ENCODE measurements at places on chromosomes 5 and 9.

GRCh38 chr9:38619556-38620447 is 594 bp downstream of the ANKRD18A start:
- peak; percentile 37 for DNase-seq

- no peak for DNase-seq
Observed at GRCh38 chr9:99966716-99967115, 60.3 kb downstream of the STX17 start.

DNA sequence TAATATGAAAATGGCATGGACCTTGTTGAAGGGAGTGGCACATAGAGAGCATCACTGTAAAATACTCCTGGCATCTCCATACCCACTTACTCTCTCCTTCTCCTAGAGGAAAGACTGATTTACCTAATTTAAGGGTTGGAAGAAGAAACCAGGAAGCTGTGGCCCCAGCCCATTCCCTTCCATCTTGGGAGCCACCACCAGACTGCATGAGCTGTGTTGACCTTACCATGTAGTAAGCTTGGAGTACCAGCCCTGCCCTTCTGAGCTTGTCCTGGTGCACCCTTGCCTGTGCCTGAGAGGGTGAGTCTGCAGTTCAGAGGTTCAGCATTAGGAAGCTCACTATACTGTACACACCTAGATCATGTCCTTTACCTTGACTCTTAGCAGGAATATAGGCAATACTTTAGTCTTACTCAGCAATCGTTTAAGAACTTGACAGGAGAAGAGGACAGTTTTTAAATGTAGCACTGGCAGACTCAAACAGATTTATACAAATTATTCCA is 35.7 kb upstream of the HMGCS1 start:
- no peak for DNase-seq

GRCh38 chr5:30831605-30832004 is 361.9 kb upstream of the CDH6 start:
- DNase-seq = no peak

GRCh38 chr9:36118201-36118600 is 18.3 kb upstream of the GLIPR2 start:
- no peak for DNase-seq

DNA sequence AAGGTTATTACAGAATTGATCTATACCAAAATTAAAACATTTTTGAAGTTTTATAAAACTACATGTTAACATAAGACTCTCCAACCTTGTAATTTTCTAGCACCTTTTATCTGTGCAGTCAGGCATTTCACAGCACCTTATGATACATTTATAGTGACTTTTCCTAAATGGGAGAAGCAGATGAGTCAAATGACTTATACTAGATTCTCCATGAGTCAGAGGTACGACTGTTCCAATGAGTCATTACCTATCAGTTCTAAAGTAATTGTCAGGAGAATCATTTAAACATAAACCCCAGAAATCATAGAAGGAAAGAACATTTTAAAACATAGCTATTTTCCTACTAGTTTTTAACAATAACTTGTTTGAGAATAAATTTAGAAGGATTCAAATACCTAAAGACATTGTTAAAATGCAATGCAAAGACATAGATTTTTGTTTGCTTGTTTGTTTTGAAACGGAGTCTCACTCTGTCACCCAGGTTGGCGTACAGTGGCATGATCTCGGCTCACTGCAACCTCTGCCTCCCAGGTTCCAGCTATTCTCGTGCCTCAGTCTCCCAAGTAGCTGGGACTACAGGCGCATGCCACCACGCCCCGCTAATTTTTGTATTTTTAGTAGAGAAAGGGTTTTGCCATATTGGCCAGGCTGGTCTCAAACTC is 34.7 kb upstream of the DMXL1 start:
- no peak for DNase-seq

DNA sequence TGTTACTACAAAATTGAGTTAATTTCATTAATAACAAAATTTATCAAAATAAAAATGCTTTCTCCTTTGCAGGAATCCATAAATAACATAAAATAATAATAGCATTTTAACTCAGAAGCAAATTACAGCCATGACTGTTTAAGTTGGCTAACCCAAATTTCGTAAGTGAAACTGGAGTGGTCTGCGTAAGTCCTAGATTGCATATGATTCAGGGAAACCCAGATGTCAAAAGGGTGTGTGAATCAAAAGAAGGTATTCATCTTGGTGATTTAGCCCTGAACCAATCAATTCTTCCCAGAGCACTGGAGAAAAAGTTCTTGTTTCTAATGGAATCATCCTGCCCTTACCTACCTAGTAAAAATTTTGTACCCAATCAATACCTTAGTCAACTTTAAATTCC is 547.6 kb downstream of the RAB3C start:
- no peak for DNase-seq

- DNase-seq = no peak
Observed at GRCh38 chr5:6365142-6365976, 13.0 kb downstream of the MED10 start.

GRCh38 chr5:33789567-33789957 is 102.2 kb downstream of the ADAMTS12 start:
- DNase-seq = no peak

DNA sequence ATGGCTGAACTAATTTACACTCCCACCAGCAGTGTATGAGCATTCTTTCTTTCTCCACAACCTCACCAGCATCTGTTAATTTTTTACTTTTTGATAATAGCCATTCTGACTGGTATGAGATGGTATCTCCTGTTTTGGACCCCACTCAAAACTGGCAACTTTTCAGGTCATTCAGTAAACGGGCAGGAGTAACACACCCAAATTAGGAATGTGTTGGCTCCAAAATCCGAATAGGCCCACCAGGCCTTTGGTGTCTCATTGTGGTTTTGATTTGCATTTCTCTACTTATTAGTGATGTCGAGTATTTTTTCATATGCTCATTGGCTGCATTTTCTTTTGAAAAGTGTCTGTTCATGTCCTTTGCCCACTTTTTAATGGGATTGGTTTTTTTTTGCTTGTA is 517.1 kb downstream of the TMEM232 start:
- no peak for DNase-seq

- no peak for DNase-seq
Observed at GRCh38 chr9:34507966-34508365, 14.8 kb downstream of the ENHO start.

GRCh38 chr9:88880199-88880598 is 111.1 kb upstream of the S1PR3 start:
- DNase-seq = no peak

DNA sequence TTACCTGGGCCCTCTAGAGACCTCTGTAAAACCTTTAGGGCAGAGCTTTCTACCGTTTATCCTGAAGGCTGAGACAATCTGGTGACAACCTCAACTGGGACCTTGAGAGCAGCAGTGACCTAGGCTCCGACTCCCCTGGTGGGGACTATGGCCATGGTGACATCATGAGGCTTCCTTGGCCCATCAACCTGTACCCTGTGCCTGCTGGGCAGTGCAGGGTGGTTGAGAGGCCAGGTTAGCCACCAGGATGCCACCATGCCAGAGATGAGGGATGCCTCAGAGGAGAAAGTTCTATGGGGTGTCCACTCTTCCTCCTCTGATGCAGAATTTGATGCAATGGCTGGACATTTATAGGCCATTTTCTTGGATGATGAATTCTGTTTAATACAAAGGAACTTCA is 194.8 kb downstream of the PDZD2 start:
- DNase-seq = no peak

DNA sequence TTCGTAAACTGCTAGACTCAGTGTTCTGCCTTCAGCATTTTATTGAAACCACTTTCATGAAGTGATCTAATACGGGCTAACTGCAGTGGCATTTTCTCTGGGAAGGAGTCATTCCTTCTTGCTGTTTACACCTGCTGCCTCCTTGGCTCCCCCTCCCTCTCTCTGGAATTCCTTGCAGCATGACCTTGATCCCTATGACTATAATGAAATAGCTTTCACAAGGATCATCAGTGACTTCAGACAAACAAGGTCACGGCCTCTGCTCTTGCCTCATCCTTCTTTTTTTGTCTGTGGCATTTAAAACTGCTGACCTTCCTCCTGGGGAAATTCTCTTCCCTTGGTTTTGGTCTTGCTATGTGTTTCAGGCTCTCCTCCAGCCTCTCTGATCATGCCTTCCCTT is 90.2 kb downstream of the ZNF462 start:
- no peak for DNase-seq

GRCh38 chr5:581941-582340 is 30.2 kb upstream of the CEP72 start:
- DNase-seq = no peak

GRCh38 chr9:15116130-15116580 is 190.9 kb downstream of the TTC39B start:
- no peak for DNase-seq

DNA sequence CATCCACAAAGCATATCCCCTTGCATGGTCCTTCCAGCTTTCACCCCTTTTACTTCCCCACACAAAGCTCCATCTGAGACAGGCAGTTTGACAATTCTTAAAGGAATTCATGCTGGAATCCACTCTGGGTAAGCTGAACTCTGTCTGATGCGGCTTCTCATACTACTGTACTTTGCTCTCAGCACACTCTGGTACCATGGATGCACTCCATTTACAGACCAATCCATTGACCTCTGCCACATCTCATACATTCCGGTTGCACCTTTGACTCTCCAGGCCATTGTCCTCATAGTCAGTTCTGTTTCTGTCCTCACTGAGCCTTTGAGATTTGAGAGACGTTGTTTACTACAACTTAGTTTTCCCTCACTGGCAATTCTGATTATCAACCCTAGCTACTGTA is 12.2 kb downstream of the SPATA9 start:
- DNase-seq = no peak

Data from erythroblast (primary cell).